ENCODE measurements at places on chromosomes 6 and 20.

DNA sequence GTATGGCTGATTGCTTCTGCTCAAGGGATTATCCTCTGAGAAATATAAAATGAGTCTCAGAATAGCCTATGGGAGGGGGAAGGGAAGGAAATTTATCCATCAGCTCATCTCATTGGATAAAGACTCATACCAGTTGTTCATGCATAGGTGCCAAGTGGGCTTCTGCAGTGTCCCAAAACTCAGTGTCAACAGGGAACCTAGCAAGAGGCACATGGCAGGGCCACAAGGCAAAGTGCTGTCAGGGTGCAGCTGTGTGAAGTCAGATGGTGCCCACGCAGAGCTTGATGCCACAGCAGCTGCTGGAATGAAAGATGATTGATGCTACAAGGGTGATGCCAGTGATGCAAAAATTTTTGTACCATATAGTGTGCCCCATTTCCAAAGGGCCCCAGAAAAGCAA lies 3.2 kb upstream of the CHD6 start:
- DNase-seq: no peak

DNA sequence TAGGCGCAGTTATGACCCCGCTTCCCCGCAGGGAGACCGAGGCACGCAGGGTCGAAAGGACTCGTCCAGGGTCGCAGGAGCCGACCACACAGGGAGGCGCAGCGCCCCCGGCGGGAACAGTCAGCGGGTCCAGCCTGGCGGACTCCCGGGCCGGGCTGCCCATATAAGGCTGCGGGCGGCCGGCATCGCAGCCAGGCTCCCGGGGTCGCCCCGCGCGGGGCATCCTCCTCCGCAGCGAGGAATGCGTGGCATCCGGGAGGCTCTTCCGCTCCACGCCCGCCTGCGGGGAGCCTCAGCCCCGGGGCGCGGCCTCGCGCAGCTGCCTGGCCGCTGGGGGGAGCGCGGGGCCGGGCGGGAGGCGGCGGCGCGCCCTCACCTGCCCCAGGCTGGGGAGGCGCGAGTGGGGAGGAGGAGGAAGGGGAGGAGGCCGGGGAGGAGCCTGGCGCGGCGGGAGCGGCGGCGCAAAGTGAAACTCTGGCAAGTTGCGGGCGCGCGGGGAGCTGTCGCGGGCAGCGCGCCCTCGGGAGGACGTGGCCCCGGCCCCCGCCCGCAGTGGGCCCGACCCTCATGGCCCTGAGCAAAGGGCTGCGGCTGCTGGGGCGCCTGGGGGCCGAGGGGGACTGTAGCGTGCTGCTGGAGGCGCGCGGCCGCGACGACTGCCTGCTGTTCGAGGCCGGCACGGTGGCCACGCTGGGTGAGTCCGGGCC lies at the start of gene SYNJ2:
SYNJ2 (plus strand) TSS at position 469 of the 707 bp plus-strand sequence; CDS start at position 568, 99 bp downstream.
- peak; percentile 88 for DNase-seq

- DNase-seq: no peak
These were observed 77.8 kb downstream of the PLCB4 start for GRCh38 chr20:9146649-9147048.

- DNase-seq: no peak
These were observed 42.0 kb downstream of the UQCC1 start for GRCh38 chr20:35369804-35370203.

DNA sequence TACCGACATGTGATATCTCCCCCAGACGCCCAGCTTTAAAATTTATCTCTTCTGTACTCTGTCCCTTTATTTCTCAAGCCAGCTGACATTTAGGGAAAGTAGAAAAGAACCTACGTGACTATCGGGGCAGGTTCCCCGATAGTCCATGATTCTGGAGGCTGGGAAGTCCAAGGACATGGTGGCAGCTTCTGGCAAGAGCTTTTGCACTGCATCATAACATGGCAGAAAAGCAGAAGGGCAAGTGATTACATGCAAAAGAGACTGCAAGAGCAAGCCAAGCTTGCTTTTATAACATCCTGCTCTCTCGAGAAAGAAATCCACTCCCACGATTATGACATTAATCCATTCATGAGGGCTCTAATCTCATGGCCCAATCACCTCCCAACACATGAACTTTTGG lies 113.2 kb downstream of the CD164 start:
- no peak for DNase-seq

DNA sequence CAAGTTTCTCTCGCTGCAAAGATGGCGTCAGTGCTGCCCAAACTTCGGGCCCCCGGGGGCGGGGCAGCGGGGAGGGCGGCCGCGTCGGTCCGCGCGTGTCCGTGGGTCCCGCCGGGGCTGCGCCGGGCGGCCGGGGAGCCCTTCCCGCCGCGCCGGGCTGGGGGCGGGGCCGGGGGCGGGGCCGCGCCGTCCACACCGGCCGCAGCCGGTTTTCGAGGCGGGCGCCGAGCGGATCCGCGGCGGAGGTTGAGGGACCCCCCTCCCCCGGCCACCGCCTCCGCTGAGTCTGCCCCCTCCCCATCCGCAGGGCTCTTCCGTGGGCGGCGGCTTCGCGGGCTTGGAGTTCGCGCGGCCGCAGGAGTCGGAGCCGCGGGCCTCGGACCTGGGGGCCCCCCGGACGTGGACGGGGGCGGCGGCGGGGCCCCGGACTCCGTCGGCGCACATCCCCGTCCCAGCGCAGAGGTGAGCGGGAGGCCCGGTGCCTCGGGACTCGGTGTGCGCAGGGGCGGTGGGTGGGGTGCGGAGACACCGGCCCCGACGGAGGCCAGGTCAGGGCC lies 572 bp downstream of the SLC2A4RG start:
- DNase-seq: peak; percentile 50

- peak; percentile 81 for DNase-seq
These were observed at the start of gene RGL2 for GRCh38 chr6:33298773-33299236. Gene RGL2 (minus strand): TSS chr6:33298942. CDS start chr6:33298610, 332 bp downstream.

DNA sequence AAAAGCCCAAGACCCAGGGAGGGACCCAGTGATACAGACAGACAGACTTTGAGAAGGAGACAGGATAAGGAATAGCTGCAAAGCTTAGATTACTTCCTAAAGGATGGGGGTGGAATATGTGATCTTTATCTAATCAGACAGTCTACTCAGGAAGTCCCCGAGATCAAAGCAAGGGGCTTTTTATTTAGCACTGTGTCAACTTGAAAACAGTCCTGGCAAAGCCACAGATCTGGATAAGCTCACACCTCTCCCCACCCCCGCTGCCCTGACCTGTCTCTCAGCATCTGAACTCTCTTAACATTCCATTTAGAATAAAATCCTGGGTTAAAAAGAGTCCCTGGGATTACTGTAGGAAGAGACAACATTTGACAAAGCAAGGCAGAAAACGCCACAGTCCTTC lies 101.5 kb downstream of the ISM1 start:
- no peak for DNase-seq

- DNase-seq: no peak
These were observed 65.4 kb downstream of the MYH7B start for GRCh38 chr20:35021063-35021462.

DNA sequence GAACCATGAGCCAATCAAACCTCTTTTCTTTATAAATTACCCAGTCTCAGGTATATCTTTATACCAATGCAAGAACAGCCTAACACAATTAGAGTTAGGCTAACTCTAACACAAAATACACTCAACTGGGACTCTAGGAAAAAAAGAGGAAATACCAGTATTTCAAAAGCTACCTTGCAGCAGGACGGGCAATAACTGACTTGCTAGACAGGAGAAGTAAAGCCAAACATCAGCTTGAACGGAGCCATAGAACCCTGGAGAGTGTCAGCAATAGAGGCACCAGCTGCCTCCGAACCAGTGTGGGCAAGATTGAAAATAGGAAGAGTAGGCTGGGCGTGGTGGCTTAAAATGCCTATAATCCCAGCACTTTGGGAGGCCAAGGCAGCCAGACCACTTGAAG lies 162.0 kb upstream of the SOX4 start:
- DNase-seq: no peak

DNA sequence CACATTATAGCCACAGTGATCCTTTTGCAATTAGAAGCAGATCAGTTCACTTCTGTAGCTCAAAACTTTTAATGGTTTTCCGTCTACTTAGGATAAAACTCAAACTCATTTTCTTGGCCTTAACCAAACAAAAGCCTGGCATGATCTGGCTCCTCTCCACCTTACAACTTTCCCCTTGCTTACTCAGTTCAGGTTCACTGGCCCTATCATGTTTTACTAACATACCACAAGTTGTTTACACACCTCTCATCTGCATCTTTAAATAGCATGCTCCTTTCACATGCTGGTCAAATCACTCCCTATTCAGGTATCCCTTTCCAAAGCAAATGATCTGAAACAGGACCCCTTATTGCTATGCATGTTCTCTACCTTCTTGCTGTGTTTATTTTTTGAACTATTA lies 191.4 kb upstream of the FAM83B start:
- DNase-seq: no peak

DNA sequence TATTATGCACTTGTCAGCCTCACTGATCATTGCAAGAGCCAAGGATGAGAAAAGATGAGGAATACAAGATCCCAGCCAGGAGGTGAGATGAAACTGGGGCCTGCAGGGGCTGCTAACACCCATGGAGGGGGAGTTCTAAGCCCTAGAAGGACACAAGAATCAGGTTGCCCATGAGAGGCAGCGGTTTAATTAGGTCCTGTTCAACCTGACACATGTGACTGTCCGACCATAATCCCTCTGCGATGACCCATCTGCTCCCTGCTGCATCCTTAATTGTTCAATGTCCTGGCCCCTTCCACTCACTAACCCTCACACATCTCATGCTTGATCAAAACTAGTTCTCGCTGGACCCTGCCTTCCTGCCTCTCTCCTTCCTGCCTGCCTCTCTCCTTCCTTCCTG lies 52.2 kb upstream of the NNAT start:
- DNase-seq: no peak
